ENCODE measurements at places on chromosomes 5 and 9.
A peak's percentile ranks its signal among the peaks of the same experiment; 100 is the strongest.

- no peak for DNase-seq
These were observed 621 bp downstream of the FYB1 start for GRCh38 chr5:39218482-39219402.

DNA sequence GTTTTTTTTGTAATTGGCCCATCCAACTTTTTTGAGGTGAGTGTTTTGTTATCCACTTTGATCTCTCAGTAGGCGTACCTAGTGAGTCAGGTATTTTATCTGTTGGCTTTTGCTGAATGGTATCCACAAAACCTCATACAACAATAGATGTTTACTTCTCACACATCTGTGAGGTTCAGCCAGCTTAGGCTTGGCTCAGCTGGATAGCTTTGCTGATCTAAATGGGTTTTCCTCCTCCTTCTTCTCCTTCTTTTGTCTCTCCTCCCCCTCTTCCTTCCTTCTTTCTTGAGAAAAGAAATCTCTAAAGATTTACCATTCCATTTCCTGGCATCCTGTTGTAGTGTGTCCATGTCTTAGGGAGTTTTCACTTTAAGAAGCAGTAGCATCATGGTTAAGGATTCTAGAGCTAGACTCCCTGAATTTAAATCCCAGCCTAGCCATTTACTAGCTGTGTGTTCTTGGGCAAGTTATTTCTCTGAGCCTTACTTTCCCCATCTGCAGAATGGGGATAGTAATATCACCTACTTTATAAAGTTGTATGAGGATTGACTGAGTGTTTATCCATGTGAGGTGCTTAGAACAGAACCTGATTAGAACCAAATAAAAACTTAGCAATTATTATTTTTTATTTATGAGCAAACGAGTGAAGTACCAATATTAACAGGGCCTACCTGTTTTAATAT is 126.3 kb downstream of the ARHGAP26 start:
- no peak for DNase-seq

DNA sequence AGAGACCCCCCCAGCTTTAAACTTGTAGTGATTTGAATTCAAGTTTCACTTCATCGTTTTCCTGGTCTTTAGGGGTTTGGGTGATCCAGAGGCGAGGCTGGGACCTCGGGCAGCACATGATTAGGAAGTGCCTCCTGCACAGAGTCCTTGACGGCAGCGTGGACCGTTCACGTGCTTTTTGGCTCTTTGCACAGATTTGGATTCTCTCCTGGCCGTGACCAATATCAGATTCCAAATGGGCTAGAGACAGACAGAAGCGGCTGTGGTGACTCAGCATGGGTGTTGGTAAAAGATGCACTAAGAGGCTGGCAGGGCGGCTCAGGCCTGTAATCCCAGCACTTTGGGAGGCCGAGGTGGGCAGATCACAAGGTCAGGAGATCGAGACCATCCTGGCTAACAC is 117.2 kb upstream of the CACNA1B start:
- DNase-seq: no peak

DNA sequence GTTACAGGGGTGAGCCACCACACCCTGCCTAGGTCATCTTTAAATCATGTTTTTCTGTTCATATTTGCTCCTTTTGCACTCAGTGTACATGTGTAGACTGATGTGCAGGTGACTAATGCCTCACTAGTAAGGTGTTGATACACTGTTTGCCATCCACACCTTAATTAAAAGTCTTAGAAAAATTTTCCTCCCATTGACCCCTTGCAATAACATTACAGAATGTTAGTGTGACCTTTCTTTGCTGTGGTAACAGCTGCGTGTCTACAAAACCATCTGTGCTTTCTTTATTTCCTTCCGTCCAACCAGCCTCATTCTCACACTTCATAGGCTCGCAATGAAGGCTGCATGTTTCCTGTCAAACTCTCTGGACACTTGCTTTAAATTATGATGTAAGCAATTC is 6.6 kb upstream of the CEMIP2 start:
- no peak for DNase-seq

GRCh38 chr9:121842612-121842978 is 191.2 kb downstream of the DAB2IP start:
- no peak for DNase-seq

- DNase-seq: no peak
These were observed 46.7 kb upstream of the TMC1 start for GRCh38 chr9:72474676-72475075.

DNA sequence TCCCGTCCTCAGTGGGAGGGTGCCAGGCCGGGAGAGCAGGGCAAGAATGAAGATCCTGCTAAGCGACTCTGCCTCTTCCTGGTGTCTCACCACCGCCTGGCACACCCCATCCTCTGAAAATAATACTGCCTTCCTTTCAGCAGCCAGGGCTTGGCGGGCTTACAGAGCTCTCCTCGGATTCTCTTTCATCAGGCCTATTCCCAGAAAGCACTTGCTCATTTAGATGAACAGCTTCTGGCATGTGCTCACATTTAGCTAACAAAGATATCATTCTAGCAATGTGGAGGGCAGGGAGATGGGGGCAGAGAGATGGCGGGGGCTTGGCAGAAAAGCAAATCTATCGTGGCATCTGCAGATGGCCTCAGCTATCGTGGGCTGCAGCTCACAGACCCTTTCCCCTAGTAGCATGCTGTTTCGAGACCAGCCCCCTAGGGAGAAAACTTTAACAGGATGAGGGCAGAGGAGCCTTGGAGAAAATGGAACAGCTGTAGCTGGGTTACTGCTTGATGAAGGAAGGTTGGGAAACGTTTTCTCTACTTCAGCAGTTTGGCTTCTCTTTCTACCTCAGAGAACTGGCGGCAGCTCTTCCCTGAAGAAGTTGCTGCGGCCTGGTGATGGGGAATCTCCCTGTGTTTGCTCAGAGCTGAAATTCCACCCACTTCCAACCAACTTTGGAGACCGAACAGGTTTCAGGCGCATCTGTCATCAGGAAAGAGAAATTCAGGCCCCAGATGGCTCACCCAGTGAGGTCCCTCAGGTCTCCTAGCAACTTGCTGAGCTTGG is 102.1 kb downstream of the TMEM174 start:
- no peak for DNase-seq

- no peak for DNase-seq
These were observed 271.2 kb downstream of the SLIT3 start for GRCh38 chr5:169029661-169030274.

GRCh38 chr5:125914471-125914870 is 508.7 kb upstream of the GRAMD2B start:
- no peak for DNase-seq

GRCh38 chr9:99411068-99411467 is 189.0 kb downstream of the SEC61B start:
- no peak for DNase-seq

GRCh38 chr5:147791181-147791580 is 8.7 kb upstream of the JAKMIP2 start:
- DNase-seq: no peak

DNA sequence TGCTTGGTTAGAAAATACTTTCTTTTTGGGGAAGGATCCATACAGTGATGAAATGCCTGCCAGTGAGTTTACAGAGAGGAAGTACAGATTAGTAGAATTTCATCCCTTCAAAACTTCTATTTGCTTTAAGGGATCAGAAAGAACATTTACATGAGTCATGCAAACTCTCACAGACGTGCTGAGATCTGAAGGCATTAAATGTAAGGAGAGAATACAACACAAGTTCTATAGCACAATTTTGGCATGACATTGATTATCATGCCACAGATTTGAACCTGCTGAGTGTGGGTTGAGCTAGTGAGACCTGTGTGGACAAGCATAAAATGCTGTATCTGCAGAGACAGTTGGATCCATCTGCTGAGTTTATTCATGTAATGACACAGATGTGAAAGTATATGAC is 613.6 kb upstream of the SEMA6A start:
- DNase-seq: no peak

GRCh38 chr9:4665357-4665756 is 923 bp downstream of the SPATA6L start:
- no peak for DNase-seq

DNA sequence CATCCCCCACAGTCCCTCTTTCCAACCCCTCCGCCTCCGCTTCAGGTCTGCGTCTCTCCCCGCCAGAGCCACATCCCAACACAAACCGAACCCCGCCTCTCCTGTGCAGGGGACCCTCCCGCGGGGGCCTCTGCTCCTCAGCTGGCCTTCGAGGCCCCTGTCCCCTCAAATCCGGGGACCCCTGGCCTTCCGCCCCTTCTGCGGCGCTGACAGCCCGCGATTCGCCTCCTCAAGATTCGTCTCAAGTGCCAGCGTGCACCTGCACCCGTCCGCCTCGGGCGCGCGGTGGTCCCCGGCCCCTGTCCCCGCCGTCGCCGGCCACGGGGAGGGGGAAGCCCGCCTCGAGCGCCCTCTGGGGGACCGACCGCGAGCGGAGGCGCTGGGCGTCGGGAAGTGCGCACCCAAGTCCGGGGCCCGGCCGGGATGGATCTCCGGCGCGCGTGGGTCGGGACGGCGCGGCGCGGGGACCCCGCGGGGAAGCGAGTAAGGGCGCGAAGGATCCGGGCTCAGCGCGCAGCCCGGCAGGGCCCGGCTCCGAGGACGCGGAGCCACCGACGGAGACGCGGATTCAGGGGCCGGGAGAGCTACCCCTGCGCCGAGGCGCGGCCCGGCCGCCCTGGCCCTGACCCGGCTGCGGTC is 623 bp downstream of the FLT4 start:
- DNase-seq: peak; percentile 83

GRCh38 chr9:109369285-109369684 is 48.4 kb upstream of the EPB41L4B start:
- no peak for DNase-seq

GRCh38 chr9:79670269-79670961 is 98.7 kb downstream of the TLE4 start:
- no peak for DNase-seq

DNA sequence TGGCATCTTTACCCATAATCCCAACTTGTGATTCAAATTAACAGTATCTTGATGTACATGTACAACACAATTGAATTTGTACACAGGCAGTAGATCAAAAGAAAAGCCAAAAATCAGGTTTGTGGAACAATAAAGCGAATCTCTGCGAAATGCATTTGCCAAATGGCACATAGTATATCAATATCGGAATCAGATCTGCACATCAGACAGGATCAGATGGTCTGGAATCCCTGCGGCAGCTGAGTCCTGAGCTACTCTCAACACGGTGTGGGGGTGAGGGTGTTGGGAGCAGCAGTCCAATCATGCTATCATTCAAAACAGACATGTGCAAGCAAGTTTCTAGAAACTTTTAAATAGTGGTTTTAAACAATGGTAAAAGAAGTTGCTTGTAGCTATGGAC is 358.3 kb downstream of the SEMA5A start:
- DNase-seq: no peak

DNA sequence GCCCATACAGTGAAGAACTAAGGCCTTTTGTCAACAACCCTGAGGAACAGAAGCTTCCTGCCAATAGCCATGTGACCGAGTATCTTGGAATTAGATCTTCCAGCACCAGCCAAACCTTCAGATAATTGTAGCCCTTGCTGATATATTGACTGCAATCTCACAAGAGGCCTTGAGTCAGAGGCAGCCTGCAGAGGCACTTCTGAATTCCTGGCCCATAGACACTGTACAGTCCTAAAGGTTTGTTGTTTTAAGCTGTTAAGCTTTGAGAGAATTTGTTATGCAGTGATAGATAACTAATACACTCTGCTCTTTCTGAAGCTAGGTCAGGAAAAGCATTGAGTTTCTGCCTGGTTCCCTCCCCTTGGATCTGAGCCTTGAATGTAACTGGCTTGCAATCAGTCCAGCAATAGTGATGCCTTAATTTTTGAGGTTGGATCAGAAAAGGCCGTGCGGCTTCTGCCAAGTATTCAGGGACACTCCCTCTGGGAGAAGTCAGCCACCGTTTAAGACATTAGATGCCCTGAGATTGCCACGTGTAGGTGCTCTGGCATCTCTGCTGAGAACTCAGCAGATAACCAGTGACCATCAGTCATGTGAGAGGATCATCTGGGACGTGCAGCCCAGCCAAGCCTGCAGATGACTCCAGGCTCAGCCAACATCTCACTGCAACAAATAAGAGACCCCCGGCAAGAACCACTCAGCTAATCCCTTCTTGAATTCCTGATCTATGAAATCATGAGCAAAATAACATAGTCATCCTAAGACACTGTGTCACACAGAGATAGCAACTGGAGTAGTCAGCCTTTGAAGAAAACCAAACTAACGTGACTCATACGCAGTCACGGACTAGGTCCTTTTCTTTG is 126.8 kb upstream of the STC2 start:
- no peak for DNase-seq

DNA sequence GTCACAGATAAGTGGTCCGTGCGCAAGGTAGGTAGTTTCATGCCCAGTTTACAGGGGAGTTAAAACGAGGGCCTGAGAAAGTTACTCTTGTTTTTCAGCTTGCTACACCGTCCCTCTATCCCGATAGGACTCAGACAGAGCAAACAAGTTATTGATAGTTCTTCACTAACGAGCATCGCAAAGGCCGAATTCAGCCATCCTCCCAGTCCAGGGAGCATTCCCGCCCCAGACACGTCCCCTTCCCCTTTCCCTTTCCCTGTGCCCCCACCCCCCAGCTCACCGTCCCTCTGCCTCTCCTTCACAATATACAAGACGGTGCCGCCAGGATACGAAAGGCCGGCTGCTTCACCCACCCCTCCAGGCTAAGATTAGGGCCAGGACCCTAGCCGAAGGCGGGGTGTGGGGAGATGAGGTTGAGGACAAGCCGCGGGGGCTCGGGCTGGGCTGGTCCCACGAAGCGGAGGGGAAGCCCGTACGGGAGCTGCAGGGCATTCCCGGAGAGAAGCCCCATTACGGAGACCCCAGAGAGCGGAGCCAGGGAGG is 599 bp downstream of the KIAA1191 start:
- peak; percentile 44 for DNase-seq

GRCh38 chr5:27995867-27996266 is 957.5 kb upstream of the CDH9 start:
- DNase-seq: no peak

DNA sequence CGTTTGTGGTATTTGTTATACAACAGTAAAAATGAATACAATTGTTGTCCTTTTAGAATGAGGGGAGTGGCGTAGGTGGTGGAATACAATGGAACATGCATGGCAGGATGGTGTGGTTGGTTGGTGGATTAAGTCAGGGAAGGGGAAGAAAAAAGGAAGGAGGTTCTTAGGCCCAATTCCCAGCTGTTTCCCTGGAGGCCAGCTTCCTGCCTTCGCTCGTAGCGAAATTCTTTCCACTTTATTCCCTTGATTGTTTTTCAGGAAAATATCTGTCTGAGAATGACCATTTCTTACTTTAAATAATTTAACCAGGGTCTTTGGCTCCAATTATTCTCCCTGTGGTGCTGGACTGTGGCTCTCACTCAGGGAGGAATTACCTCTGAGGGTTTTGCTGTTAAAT is 24.1 kb upstream of the DMAC1 start:
- no peak for DNase-seq

Measured in HEK293T (cell line).